ENCODE measurements at places on chromosomes 2 and 18.

DNA sequence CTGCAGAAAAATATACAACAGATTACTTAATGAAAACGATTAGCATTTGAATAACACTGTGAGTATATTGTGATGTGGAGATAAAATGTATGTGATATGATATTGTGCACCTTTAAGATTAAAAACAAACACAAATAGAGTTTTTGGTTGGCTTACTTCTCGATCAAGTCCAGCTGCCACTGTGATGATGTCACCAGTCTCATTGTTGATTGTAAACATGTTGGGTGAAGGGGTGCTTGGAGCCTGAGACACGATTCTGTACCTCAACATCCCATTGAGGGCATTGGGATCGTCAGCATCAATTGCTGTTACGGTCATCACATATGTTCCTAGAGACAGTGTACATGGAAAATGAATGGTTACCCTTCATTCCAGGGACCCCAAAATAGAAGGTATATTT lies 174.1 kb downstream of the CDH2 start:
- DNase-seq = no peak

DNA sequence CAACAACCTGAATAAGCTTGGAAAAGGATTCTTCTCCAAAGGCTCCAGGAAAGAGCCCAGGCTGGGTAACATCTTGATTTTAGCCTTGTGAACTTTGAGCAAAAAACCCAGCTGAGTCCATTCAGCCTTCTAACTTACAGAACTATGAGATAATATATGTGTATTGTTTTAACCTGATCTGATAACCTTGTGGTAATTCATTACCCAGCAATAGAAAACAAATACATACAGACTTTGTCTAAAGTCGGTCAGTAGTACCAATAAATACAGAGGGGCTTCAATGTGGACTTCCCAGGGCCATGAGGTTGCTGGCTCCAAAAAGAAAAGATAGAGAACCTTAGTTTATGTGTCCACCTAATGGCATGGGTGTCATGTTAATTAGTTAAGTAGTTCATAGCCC lies 191.8 kb downstream of the KCNH7 start:
- no peak for DNase-seq

DNA sequence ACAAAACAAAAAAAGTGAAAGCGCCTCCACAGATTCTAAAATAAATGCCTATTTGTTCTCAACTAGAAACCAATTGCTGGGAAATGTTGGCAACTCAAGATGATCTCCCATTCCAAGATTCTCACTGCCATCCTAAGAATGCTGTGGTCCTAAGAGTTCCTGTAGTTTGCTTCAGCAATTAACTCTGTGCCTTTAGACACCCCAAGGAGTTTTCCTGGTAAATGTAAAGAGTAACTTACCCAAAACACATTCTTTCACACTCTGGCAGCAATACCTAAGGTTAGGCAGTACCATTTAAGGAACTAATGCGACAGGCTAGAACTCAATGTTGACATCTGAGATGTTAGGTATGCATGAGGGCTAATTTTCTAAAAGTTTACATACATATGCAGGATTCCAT lies 58.8 kb upstream of the TANK start:
- no peak for DNase-seq

DNA sequence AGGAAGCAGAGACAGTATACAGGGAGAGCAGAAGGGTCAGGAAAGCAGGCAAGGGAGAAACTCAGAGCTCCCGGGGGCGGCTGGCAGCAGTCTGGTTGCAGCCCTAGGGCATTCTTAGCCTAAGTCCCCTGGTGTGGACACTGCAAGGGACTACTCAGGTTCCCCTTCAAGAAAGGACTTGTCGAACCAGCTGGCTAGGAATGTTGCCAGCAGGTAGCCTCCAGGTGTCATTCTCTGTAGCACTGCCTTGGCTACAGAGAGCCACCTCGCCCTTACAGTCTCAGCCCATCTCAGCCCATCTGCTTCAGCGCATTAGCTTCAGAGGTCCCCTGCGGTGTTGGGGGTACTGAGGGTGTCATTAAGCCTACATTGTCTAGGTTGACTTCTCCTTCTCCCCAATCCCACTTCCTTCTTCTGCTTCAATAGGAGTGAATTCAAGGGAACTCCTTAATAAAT lies 11.3 kb upstream of the TMSB10 start:
- no peak for DNase-seq

GRCh38 chr2:209578394-209579001 lies 154.7 kb downstream of the MAP2 start:
- no peak for DNase-seq

DNA sequence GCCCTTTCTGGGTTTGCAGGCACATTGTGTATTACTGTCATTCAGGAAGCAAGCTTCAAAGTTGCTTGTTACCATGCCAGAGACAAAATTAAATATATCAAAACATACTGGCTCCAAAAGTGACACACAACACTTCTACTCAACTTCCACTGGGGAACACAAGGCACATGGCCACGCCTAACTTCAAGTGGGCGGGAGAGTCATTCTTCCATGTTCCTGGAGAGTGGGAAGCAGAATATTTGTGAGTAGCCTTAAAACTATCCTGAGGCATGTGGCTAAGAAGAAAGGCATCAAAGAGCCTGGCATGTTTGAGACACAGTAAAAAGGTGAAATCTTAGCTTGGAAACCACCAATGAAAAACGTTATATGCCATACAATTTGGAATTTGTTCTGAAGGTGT lies 90.5 kb upstream of the TACR1 start:
- DNase-seq = no peak

DNA sequence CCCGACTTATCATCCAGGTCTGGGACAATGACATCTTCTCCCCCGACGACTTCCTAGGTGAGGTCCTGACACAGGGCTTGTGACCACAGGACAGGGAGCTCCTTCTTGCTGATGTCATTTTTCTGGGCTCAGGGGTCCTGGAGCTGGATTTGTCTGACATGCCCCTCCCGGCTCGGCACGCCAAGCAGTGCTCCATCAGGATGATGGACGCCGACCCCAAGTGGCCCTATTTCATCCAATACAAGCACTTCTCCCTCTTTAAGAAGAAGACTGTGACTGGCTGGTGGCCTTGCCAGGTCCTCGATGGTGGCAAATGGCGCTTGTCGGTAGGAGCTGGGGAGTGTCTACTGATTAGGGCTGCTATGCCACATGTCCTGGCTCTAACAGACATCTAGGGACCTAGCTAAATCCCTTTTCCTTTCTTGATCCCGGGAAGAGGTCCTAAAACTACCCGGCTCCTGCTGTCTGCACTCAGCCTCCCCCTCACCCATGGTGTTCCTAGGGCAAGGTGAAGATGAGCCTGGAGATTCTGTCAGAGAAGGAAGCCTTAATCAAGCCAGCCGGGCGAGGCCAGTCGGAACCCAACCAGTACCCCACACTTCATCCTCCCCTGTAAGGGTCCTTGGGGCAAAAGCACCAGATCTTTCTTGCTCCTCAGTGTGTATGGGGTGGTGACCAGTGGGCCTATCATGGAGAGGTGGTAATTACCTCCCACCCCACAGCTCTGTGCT lies 36.7 kb downstream of the LMAN2L start:
- DNase-seq = no peak

GRCh38 chr2:24492421-24493279 lies 1.6 kb downstream of the NCOA1 start:
- no peak for DNase-seq

All from CD4-positive, alpha-beta T cell treated with Interleukin-6 at 100 ng/mL for 8 hours (primary cell).